ENCODE measurements at places on chromosomes 6 and 20. TPM values are rescaled to one million over a fixed set of nuclear protein-coding genes. Genes with fewer than 3 reads are reported as not detected.

DNA sequence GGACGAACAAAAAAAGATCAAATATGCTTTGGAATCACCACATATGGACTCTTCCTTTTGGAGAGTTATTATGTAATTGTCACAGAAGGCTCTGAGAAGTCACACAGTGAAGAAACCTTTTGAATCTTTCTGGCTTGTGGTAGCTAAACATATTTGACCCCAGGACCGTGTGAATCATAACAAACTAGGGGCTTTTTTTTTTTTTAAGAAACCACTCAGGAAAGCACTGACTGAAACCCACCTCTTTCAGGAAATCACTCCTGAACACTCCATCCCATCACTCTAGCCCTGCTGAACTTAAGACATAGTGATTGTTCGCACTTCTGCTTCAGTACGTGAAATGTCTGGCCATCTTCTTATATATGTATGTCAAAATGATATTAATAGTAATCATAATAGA lies 495.9 kb upstream of the ARID1B start:
- DNase-seq: no peak

DNA sequence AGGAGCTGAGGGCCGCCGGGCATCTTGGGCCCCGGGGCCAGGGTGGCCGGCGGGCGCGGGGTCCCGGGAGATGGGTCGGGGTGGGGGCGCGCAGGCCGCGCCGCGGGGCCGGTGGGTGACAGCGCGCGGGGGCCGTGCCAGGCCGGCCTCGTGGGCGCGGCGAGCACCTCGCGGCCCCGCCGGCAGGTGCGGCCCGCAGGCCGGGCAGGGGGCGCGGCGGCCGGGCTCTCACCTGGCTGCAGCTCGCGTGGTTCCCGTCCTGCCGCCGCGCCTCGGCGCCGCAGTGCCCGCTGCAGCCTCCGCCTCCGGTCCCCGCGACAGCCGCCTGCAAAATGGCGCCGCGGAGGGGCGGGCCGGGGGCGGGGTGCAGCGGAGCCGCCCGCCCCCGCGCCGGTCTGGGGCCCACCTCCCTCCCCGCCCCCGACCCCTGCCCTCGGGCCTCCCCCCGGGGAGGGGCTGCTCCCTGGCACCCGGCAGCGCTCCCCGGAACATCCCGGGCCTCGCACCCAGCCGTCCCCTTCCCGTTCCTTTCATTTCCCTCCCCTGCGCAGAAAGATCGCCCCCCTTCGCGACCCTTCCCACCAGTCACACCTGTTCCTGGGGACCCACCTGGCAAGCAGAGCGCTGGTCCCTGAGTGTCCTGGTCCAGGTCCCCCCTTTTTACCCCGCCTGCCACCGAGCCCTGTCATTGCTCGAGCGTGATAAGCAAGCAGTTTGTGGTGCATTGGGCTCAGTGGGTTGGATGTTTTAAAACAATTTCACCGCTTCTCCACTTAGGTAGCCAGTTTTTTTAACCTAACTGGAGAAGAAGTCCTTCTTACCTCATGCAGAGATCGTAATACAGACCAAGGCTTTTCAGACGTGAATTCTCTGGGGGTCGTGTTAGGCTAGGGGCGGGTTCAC lies at the start of gene SLC23A2:
Gene SLC23A2, minus strand, starts transcription at position 337 of the 903 bp plus-strand sequence. CDS start 68,948 bp downstream, outside the sequence.
- DNase-seq: no peak

- no peak for DNase-seq
These were observed 1088.9 kb upstream of the CITED2 start for GRCh38 chr6:140463312-140463710.

DNA sequence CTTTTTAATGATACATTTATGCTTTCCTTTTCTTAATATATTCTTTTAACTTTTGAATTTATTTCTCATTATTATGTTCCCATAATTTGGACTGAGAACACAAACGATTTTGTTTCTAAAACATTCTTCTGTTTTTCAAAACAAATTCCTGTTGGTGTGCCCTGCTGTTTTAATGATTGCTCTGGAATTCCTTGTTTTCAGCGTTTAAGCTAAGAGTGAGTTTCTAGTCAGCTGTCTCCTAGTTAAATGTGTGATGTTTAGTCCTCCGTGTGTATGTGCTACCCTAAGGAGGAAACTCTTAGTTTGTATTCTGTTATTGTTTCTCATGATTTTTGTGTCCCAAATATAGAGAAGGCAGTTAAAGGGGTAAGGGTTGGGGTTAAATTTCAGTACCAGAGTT lies 306.1 kb upstream of the RGS17 start:
- DNase-seq: no peak

DNA sequence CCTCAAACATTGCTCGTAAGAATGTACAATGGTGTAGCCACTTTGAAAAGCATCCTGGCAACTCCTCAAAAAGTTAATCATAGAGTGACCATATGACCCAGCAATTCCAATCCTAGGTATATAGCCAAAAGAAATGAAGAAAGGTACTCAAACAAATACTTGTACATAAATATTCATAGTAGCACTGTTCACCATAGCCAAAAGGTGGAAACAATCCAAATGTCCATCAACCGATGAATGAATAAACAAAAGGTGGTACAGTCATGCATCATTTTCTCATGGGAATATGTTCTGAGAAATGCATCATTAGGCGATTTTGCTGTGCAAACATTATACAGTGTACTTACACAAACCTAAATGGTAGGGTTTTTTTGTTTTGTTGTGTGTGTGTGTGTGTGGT lies 74.4 kb upstream of the TBC1D7 start:
- DNase-seq: no peak

The RBPJL gene
- total RNA-seq: not detected

DNA sequence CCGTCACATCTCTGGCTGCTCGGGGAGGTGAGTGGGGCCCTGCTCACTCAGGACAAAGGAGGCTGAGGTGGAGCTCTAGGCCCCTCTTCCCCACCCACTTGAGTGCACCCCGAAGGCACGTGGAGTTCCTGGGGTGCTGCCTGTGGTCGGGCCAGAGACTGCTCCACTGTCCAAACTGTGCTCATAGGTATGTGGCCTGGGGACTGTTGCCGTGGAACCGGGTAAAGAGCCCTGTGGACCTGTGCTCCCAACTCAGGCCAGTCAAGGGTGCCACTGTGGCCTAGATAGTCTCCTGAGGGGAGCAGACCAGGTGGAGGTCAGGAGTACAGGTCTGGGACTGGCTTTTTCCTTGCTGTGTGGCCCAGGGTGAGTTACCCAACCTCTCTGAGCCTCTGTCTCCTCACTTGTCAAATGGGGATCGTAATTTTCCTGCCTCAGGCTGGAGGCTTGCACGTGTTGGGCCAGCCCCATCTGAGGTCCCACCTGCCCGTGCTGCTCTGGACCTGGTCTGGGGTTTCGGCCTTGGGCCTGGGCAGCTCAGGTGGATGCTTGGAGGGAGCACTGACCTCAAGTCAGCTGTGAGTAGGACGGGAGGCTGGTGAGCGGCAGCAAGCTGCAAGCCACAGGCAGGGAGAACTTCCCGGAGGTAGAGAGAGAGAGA lies 12.4 kb upstream of the NPBWR2 start:
- DNase-seq: no peak

DNA sequence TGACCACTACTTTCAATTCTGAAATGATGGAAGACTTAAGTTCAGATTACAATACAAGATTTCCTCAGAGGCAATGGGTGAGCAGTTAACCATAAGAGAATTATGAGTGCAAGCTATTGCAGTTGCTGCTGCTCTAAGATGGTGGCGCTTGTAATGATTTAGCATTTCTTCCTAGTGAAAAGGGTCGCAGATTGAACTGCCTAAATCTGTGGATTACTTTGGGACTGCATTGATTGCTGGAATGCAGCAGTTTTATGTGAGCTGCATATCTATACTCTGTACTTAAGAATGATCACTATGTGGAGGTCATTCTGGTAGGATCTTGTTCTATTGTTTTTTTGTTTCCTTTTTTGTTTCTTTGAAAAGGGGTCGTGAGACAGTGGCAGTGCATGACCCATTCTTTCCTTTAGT lies 5.3 kb downstream of the SCAF8 start:
- DNase-seq: no peak

- no peak for DNase-seq
These were observed 118.6 kb downstream of the PLCB1 start for GRCh38 chr20:8250539-8251200.

The HSD17B8 gene
- 2.4 TPM for total RNA-seq

- peak; percentile 62 for DNase-seq
These were observed 23.6 kb downstream of the LINC00237 start for GRCh38 chr20:21082584-21082983.

- DNase-seq: no peak
These were observed 34.5 kb downstream of the HCRTR2 start for GRCh38 chr6:55208478-55209458.

The ALDH8A1 gene
- total RNA-seq: 0.42 TPM

DNA sequence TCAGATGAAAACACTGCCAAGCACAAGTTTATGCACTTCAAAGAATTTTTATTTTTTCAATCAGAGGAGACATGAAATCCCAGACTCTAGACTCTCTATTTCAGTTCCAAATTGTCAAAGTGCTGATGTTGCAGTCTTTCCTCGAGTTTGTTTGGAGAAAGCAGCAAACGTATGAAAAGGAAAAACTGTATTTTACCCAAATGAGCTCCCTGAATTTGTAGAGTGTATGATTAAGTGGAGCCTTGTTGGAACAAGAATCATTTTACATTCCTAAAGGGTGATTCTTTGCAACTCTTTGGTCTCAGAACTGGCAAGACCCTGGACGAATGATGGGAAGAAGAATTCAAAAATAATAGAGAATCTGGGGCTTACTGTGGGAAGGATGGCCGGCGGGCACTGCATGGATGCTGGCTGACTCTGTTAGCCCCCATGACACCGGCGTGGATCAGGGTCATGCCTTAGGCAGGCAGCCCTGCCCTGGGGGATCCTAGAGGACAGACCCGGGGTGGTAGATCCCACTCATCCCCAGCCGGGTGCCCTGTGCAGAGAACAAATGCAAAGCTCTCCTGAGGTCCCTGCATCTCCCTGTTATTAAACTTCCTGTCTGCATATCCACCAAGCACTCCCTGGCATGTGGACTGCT lies 207.4 kb downstream of the FNDC1 start:
- DNase-seq: no peak

DNA sequence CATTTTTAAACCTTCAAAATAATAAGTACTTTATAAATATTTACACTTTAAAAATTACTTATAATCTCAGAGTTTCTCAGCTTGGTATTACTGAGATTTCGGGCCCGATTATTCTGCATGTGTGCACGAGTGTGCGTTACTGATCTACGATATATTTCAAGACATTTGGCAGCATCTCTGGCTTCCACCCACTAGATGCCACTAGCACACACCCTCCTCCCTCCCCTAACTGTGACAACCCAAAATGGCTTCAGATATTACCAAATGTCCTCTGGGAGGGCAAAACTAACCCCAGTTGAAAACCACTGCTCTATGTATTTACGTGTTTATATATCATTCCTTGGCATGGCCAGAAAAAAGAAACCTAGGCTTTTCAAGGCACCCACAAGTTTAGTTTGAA lies 95.9 kb downstream of the FYN start:
- no peak for DNase-seq

GRCh38 chr6:165717732-165718465 lies 54.9 kb upstream of the PDE10A start:
- DNase-seq: no peak

The GCM1 gene
- total RNA-seq: not detected

GRCh38 chr6:104574135-104574750 lies 285.5 kb downstream of the HACE1 start:
- DNase-seq: no peak

DNA sequence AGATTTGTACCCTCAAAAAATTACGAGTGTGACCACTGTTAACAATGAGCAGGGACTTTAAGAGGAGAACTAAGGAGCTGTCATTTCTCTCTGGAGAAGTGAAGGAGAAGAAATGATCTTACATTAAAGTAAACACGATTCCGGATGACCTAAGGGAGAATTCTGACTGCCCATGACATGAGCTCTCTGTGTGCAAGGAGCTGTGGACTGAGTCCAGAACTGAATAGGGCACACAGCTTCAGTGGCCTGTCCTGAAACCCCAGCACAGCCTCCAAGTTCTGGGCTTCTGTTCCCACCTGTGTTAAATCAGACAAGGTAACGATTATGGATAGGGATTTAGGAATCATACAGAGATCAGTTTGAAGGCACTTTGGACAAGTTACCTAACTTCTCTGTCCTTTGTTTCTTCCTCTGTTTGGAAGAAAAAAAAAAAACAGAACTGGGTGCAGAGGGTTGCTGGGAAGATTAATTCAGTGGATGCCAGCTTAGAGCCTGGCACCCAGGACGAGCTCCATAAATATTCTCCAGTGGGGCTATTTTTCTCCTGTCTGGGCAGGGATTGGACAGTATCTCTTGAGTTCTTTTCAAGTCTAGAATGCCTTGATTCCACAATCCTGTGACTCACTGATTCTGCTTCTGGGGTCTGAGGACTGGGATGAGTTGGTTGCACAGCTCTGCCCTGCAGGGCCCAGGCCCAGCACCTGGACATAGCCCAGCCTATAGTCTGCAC lies 65.7 kb downstream of the MRPL14 start:
- DNase-seq: no peak

The GSTA1 gene
- not detected for total RNA-seq

- DNase-seq: no peak
These were observed 73.1 kb downstream of the OR2B2 start for GRCh38 chr6:27838945-27839625.

DNA sequence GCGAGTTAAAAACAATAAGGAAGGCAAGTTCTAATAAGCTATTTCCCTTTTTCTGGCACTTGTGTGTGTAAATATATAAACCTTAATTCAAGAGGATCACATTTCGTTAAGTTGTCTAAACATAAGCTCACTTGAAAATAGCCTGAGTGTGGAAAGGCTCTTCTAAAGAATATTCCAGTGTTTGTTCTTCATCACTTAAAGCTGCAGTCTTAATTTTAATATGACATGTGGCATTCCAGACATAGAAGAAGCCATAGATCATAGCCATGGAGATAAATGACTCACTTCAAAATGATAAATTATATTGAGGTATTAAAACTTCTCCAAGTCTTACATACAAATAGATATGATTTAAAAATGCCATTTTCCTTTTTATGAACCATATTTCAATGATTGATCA lies 42.1 kb downstream of the IYD start:
- no peak for DNase-seq

DNA sequence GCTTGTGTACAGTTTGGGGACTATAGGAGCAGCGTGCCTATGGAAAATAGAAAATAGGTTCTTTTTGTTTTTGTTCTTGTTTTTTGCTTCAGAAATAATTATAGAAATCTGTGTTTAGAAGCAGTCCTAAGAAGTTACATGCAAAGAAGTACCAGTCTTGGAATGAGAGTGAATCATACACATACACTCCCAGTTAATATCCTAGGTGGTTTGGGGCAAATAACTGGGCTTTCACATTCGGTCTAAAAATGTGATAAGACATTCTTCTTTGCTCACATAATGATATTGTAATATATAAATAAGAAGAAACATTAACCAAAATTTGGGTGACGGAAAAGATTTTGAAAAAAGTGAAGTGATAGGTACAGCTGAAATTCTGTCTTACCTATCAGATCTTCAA lies 61.0 kb downstream of the ENPP1 start:
- no peak for DNase-seq

- no peak for DNase-seq
These were observed 14.1 kb upstream of the STX16 start for GRCh38 chr20:58636983-58637421.

DNA sequence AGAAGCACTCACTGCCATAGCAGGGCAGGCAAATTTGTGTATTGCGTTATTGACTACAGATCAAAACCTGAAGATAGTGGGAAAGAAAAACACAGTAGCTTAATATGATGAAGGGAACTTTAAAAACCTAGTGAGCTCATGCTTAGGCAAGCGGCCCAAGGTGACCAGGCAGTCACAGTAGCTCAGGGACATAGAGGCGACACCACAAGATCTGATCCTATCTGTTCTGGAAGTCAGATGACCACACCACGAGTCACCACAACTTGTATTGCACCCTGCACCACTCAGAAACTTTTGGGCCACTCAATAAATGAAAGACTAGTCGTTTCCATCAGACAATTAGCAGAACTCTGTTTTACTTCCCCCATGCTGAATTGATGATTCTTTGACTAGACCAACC lies 4.9 kb downstream of the CLIC5 start:
- no peak for DNase-seq

Data from osteocyte (in vitro differentiated cells).